ENCODE measurements at places on chromosomes 6 and 20.

GRCh38 chr6:31592396-31592771 is 422 bp downstream of the NCR3 start:
- DNase-seq: no peak

DNA sequence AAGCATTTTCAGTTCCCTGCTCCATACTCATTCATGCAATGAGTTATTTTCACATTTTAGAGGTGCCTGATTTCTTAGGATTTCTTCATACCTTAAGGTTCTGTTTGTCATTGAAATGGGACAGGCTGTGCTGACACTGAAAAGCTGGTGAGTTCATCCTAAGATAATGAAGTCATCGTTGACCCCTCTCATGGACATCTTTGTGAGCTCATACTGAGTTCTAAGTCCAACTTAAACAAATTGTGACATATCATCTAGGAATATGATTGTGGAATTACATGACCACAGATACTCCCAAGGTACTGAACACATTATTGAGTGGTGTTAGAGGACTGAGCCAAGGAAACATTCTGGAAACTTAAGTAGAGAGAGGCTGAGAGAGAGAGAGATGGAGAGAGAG is 224.8 kb upstream of the JAG1 start:
- DNase-seq: no peak

DNA sequence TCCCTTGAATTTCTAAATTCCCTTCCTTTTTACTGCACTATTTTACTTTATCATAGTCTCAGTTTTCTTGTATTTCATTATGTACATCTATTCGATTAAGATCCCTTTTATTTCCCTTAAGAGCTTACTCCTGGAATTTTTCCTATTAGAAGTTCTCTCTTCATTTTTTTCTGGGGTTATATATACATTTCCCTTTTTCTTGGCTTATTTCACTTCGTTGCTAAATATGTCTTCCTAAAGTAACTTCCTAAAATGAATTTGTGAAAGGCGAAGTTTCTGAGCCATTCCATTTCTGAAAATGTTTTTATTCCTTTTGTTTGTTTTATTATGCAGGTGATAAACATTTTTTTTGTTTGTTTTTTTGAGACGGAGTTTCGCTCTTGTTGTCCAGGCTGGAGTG is 5.9 kb upstream of the CD109 start:
- DNase-seq: no peak

GRCh38 chr20:50346374-50347283 is 156.0 kb downstream of the CEBPB start:
- peak; percentile 61 for DNase-seq

- DNase-seq: no peak
Measured at GRCh38 chr6:46221222-46221793, 50.5 kb upstream of the ENPP5 start.

DNA sequence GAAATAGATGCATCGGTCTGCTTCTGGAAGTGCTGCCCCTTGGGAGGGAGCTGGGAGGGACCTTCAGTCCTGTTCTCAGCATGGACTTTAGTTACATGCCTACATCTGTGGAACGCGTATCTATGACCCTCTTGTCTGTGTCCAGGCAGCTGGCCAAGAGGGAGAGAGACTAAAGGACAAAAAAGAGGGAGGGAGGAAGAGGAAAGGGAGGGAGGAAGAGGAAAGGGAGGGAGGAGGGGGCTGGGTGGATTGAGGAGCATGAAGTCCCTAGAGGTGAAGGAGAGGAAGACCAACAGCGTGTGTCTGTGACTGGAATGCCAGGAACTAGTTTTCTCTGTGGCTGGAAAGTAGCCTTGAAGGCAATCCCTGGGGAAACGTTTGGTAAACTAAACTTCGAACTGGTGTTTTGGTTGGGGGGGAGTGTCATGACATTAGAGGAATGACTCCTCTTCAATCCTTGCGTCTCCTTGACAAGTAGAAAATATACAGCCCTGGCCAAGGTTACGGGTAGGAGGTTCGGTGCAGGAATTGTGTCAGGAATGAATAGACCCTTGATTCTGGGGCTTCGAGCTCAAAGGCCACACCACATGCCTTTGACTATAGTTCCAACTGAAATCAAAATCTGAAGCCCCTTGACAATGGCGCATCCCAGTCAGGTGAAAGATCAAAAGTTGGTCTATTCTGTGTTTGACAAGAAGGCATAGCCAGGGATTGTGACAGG is 52.0 kb upstream of the PLEKHG1 start:
- DNase-seq: no peak

DNA sequence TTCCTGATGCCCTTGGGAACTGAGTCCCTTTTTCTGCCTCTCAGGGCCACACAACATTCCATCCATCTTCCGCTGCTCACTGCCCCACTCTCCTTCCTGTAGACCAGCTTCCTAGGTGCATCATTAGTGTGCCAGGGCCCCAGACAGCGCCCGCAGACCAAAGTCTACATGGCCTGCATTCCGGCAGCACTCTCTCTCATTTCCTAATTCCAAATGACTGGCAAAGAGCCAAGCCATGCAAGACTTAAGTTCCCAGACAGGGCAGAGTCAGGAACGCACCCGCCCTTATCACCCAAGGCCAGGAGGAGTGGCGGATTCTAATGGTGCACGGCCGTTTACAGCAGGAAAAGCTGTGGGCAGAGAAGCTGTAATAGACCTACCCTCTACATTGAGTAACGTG is 159.8 kb upstream of the ARID1B start:
- DNase-seq: no peak

DNA sequence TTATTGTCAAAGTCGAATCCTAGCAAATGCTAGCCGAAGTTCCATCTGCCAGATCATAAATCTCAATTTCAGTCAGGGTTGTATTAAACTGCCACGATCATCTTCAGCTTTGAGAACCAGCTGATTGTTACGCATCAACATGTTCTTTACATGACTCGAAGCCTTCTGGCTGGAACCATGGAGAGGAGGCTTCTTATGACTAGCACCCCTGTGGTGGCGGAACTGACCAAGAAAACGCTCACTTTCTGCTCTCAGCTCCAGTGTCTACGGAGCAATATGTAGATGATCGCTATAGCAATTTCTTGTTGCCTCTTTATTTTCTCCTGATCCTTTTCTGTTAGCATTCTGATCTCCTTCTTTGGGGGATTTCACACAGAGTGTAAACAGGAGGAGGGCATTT is 479.4 kb upstream of the SLC35B3 start:
- no peak for DNase-seq

DNA sequence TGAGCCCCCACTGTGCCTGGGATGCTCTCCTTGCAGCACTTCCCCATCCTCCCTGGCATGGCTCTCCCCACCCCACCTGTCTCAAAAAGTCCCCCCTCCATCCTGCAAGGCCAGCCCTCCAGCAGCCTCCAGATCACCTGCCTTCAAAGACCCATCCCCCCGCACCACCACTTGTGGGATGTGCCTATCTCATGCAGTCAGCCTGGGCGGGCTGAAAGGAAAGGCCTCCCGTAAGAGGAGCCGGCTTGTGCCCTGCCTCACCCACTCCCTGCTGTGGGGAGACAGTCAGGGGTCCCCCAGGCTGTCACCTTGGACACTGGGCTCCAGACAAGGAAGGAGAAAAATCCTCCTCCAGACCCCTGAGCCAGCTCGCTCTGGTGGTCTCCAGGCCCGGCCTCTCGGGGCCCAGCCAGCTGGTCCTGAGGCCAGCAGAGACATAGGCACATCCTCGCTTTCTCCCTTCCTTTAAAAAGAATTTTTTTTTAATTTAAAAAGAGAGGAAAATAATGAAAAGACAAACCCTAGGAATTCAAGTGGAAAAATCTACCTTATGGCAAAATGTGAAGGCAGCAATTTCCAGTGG is 77.3 kb downstream of the GRM4 start:
- DNase-seq: no peak

- peak; percentile 23 for DNase-seq
Measured at GRCh38 chr20:56974499-56975250, 291.8 kb downstream of the BMP7 start.

DNA sequence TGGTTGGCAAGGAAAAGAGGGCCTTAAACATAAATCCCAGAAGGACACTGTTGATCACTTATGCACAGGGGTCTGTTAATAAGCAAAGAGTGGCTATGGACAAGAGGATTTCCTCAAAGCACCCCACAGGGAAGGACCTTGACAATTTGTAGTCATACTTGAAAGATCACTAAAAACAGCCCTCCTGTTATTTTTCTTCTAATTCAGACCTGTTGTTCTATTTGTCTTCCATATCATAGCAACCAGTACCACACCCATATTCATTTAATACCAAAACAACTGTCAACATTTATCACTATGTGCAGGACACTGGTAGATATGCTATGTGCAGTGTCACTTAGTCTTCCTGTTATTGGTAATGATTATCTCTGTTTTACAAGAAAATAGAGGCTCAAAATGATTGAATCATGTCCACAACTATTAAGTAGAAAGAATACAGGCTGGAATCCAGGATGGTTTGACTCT is 3.2 kb upstream of the DYNLRB1 start:
- no peak for DNase-seq

DNA sequence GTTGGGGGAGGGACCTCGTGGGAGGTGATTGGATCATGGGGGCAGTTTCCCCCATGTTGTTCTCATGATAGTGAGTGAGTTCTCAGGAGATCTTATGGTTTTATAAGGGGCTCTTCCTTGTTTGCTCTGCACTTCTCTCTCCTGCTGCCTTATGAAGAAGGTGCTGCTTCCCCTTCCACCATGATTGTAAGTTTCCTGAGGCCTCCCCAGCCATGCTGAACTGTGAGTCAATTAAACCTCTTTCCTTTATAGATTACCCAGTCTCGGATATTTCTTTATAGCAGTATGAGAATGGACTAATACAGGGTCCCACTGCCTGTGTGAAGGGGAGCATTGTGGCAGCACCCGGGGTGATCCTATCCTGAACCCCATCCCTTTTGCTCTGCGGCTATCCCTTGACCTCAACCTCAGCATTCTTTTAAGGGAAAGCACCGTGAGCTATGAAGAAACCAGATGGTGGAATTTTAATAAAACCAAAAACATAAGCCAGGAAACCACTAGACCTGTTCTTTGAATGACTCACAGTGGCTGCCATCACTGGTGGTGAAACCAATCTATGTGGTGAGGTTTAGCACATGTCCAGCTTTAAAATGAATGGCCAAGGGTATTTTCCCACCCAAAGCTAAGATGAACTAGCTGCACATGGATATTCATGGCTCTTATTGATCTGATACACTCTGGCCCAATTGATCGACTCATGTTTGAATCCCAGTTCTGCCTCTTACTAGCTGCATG is 62.2 kb downstream of the ZDHHC14 start:
- DNase-seq: peak; percentile 49

GRCh38 chr6:82144007-82144851 is 103.3 kb downstream of the IBTK start:
- no peak for DNase-seq

GRCh38 chr6:127980996-127981395 is 80.1 kb upstream of the THEMIS start:
- no peak for DNase-seq

- DNase-seq: no peak
Measured at GRCh38 chr6:79717989-79718388, 86.9 kb downstream of the SH3BGRL2 start.

- peak; percentile 16 for DNase-seq
Measured at GRCh38 chr6:44738601-44739146, 351.2 kb downstream of the CDC5L start.

DNA sequence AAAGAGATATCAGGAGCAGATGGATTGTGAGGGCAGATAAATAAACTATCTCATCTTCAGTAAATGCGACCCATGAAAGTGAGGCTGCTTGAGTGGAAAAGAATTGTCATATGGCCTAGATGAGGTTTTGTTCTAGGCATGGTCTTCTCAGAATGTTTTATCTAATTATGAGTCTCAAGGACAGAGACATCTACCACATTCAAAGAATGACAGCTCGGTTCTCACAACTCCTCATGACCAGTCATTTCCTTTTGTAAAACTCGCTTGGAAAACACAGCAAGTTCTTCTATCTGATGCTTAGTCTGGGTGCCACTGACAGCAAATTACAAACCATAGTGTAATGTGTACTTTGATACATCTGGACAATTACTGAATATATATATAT is 140.5 kb downstream of the CCDC170 start:
- no peak for DNase-seq

- DNase-seq: no peak
Measured at GRCh38 chr6:52243282-52243893, 912 bp downstream of the IL17F start.

Data from activated CD4-positive, alpha-beta memory T cell treated with anti-CD3 and anti-CD28 coated beads for 36 hours (primary cell).